ENCODE measurements at places on chromosomes 12 and 14.

DNA sequence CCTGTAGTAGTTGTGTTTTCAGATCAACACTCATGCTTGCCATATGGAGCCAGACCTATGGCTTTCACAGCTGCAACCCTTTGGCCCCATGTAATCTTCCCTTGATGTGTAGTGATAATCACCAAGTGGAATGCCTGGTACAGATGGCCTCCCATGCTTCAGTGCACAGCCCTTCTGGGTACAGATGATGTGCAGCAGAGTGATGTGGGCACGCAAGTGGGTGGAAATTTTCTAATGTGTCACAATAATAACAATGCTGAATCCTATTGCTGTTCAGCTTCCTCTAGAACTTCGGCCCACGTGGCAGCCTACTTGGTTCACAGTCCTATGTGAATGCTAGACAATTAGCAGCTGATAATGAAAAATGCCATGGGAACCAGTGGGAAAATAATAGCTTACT is 188.1 kb downstream of the SNAPC1 start:
- peak; percentile 100 for DNase-seq

GRCh38 chr12:28869197-28869596 is 279.9 kb upstream of the FAR2 start:
- DNase-seq: no peak

GRCh38 chr12:77682488-77682887 is 148.2 kb upstream of the NAV3 start:
- DNase-seq: no peak

DNA sequence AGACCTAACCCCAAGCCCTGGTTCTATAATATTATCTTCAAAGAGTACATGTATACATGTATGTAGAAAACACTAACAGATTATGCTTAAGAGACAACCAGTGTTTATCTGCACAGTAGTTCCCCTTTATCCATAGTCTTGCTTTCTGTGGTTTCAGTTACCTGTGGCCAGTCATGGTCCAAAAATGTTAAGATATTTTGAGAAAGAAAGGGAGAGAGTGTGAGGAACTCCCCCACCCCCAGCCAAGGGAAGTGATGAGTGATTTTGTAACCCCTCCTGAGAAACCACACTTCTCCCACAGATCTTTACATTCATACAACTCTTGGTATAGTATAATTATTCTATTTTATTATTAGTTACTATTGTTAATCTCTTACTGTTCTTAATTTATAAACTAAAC is 77.3 kb upstream of the CNTN1 start:
- DNase-seq: no peak

DNA sequence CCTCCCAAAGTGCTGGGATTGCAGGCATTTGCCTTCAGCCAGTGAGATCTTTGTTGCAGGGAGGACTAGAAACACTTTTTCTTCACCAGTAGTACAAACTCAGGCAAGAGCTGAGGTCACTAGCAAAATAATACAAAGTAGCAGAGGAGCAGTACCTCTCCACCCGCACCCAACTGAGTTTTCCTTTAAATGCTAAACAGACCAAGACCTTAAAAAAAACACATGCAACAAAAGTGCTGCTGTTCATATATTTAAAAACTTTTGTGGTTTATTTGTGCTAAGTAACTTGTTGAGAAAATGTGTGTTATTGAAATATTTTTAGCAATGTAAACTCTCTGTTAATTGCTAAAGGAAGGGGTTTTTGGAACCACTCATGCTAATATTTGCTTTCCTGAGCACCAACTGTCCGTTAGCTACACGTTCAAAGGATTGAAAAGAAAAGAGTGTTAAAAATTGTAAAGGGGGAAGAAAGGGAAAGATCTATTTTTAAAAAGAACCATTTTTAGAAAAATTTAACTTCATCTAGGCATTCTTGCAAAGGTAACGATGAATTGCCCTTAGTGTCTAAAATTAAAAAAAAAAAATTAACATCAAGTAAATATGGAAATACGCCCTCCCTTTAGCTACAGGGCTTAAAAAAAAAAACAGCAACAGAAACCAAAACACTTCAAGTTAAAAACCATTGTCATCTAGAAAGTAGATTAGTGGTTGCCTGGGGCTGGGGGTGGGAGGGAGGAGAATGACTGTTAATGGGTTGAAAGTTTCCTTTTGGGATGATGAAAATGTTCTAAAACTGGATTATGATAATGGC is 114.0 kb upstream of the KRAS start:
- DNase-seq: no peak

GRCh38 chr14:55754871-55755270 is 174.9 kb downstream of the KTN1 start:
- DNase-seq: no peak

DNA sequence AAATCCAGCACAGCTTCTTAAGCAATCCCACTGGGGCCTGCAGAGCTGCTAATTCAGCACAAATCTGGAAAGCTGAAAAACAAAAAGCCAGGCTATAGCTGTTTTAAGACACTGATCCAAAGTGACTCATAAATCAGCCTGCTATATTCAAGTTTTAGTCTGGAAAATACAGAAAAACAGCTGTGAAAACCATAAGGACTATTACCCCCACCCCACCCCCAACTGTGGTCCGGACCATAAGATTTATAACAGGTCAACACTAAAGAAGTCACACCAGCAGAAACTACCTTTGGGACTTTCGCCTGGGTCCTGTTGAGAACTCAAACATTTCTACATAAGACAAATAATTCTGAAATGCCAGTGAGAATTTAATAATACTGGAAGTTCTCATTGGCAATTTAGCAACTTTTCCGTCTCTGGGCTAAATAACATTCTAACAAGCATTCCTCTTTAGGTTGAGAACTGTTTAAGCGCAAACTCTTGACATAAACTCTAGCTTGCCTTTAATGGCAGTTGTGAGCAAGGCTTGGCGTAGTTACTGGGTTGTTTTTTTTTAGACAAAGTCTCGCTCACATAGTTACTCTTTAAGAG is 3.3 kb downstream of the LRIG3 start:
- DNase-seq: no peak

GRCh38 chr12:131242741-131243496 is 289.2 kb downstream of the ADGRD1 start:
- DNase-seq: no peak

DNA sequence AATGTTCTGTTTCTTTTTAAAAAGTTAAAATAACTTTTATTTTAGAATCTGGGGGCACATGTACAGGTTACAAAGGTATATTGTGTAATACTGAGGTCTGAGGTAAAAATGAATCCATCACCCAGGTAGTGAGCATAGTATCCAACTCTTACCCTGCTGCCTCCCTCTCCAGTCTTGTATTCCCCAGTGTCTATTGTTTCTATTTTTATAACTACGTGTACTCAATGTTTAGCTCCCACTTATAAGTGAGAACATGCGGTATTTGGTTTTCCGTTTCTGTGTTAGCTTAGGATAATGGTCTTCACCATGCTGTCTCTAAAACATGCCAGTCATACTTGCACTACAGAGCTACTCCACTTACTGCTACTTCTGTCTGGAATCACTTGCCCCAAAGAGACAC is 8.4 kb downstream of the FBXO33 start:
- DNase-seq: no peak

- DNase-seq: no peak
These were observed 797.1 kb downstream of the VRK1 start for GRCh38 chr14:97594306-97594705.

GRCh38 chr12:107025671-107026070 is 38.7 kb upstream of the MTERF2 start:
- no peak for DNase-seq

GRCh38 chr14:85437148-85437547 is 92.8 kb upstream of the FLRT2 start:
- DNase-seq: no peak

- DNase-seq: no peak
These were observed 47.9 kb downstream of the RPH3A start for GRCh38 chr12:112839386-112839972.

- peak; percentile 78 for DNase-seq
These were observed 27.1 kb downstream of the RASSF8 start for GRCh38 chr12:25985316-25986175.

GRCh38 chr12:121455766-121456420 is 56.0 kb downstream of the RNF34 start:
- DNase-seq: no peak

GRCh38 chr12:106030210-106031071 is 108.3 kb downstream of the NUAK1 start:
- DNase-seq: no peak

DNA sequence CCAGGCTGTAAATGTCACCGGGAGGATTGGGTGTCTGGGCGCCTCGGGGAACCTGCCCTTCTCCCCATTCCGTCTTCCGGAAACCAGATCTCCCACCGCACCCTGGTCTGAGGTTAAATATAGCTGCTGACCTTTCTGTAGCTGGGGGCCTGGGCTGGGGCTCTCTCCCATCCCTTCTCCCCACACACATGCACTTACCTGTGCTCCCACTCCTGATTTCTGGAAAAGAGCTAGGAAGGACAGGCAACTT is 1.3 kb downstream of the GAPDH start:
- DNase-seq: no peak

- DNase-seq: no peak
These were observed 1.8 kb upstream of the GLIPR1L2 start for GRCh38 chr12:75389061-75389460.

GRCh38 chr14:103628221-103628683 is 759 bp upstream of the KLC1 start:
- no peak for DNase-seq

DNA sequence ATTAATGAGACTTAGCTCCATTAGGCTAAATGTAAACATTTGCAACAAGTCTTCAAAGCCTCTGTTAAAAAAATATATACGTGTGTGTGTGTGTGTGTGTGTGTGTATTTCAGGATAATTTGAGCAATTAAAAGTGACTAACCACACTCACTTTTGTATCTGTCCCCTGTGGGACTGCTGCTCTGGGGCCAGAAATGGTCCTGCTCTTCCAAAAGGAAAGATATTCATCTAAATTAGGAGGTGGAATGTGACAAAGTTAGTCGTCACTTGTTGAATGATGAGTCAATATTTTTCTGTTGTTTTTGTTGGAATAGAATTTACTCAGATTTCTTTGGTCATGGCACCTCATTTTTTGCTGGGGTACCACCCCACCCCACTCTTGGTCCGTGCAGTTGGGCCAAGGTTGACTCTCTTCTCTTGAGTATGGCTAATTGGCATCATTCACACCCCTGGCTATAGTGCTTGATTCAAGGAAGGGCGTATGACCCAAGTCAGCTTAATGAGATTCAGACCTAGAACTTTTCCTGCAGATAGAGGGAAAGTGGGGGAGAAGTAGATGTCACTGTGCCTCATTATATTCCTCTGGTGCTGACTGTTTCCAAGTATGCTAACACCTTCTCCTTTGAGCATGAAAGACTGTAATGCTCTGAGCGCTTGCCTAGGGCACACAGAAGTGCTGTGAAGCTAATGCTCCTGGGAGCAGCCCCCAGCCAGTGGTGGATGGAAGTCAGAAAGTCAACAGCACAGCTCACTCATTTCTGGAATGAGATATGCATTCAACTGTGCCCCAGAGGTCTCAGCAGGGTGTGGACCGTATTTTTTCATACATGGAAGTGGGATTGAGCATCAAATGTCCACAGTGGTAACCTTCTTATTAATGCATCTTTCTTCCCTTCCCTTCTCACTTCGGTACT is 577.0 kb upstream of the TBX3 start:
- DNase-seq: no peak

DNA sequence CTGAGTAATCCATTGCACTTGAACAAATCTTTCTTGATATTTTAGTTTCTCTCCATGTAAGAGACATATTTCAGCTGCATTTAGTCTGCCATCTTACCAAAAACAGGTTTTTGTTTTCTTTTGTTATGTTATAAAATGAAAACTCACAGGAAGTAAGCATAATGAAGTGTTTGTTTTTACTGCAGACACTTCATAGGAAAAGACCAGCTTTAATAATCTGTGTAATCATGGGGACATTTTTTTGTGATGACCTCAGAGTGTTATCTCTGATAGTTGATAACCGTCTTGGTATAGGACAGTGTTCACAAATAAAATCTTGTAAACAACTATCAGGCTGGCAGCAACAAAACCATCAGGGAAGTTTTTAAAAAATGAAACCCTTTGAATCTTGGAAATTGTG is 266.2 kb upstream of the OR4E1 start:
- no peak for DNase-seq

GRCh38 chr14:55572578-55572977 is 7.4 kb upstream of the KTN1 start:
- no peak for DNase-seq

- DNase-seq: no peak
These were observed 29.3 kb upstream of the ARHGAP5 start for GRCh38 chr14:32047791-32048190.

- no peak for DNase-seq
These were observed 63.1 kb downstream of the KIF26A start for GRCh38 chr14:104201496-104201895.

DNA sequence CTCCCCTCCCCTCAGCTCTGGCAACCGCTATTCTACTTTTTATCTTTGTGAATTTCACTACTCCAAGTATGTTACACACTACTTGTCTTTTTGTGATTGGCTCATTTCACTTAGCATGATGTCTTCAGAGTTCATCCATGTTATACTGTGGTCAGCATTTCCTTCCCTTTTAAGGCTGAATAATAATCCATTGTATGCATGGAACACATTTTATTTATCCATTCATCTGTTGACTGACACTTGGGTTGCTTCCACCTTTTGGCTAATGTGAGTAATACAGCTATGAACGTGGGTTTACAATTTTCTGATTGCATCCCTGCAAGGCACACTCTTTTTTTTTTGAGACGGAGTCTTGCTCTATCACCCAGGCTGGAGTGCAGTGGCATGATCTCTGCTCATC is 53.0 kb upstream of the FUT8 start:
- no peak for DNase-seq

DNA sequence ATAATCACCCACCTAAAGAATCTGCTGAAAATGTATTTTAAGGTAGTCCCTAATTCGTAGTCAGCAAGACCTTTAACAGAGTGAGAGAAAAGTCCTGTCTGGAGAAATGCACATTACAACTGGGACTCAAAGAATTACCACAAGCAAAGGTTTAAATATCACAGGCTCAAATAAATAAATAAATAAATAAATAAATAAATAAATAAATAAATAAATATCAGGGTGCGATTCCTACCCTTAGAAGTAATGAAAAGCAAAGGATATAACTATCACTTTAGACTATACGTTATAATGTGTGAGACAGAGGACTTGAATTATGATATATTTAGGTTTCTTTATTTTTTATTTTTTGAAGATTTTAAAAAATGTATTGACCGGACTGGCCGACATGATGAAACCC is 522.5 kb upstream of the ATXN7L3B start:
- no peak for DNase-seq

DNA sequence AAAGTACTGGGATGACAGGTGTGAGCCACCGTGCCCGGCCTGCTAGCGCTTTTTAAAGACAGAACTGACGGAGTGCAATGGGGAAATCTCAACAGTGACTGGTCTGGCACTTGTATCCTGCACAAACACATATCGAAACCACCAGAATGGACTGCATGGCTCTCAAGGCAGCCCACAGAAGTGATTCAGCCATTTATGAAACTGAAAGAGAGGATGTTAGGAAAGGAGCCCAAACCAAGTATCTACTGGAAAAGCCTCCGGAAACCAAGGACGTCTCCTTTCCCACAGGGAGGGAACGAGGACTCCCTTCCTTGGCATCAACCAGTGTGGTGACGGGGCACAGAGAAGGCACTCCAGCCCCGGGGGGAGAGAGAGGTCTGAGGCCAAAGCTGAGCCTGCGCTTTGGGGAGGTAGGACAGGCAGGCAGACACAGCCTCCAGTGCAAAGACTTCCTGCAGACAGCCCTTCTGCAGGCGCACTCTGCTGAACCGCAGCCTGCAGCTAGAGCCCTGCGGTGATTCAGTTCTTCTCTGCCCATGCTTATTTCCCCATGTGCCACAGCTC is 16.5 kb downstream of the SLC15A4 start:
- no peak for DNase-seq

GRCh38 chr14:21840765-21841164 is 167.1 kb upstream of the OR4E1 start:
- DNase-seq: no peak

All from NCI-H524 treated with DMSO at 0.1 percent for 48 hours (cell line).